ENCODE measurements at places on chromosomes 5 and 9.

DNA sequence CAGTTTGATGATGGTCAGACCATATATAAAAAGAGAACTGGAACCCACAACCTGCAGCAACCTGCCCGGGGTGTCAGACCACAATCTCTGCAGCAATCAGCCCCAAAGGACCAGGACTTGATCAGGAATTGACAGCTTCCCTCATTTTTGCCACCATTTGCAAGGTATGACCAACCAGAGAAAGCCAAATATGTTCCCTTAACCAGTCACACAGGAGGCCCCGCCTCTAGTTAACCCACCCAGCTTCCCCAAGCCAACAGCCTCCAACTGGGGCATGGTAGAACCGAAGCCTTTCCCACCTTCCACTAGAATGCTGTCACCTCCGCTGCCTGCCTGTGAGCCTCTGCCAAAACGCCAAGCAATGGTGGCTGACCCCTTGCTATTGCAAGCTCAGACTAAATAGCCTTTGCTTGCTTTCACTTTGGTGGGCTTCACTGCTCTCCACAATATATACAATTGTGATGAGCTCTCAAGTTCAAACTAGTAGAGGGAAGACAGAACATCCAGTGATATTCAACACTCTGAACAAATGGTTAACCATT, 86.3 kb downstream of the AK8 start:
- no peak for DNase-seq

GRCh38 chr9:136544548-136544963, 1.3 kb downstream of the NOTCH1 start:
- DNase-seq = no peak

DNA sequence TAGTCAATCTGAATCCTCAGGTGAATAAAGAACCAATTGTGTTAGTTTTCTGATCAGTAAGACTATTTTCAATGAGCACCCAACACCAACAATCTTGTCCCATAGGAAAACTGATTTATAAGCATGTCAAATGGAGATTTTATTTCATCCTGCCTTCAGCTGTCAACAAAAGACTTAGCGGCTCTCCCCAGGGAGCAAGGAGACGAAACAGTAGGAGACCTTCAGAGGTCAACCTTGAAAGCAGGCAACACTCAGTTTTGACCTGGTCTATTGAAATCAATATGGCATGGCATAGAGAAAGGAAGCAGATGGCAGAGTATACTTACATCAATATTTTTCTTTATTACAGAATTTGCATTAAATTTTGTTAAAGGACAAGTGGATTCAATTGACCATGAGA, 34.1 kb downstream of the ZNF622 start:
- no peak for DNase-seq

- no peak for DNase-seq
Observed at GRCh38 chr5:146089287-146089686, 16.1 kb downstream of the PLAC8L1 start.

GRCh38 chr5:140162275-140162674, 12.7 kb upstream of the CYSTM1 start:
- DNase-seq = no peak

GRCh38 chr5:102826629-102827028, 71.5 kb downstream of the PAM start:
- no peak for DNase-seq

- no peak for DNase-seq
Observed at GRCh38 chr5:125717209-125717608, 706.0 kb upstream of the GRAMD2B start.

DNA sequence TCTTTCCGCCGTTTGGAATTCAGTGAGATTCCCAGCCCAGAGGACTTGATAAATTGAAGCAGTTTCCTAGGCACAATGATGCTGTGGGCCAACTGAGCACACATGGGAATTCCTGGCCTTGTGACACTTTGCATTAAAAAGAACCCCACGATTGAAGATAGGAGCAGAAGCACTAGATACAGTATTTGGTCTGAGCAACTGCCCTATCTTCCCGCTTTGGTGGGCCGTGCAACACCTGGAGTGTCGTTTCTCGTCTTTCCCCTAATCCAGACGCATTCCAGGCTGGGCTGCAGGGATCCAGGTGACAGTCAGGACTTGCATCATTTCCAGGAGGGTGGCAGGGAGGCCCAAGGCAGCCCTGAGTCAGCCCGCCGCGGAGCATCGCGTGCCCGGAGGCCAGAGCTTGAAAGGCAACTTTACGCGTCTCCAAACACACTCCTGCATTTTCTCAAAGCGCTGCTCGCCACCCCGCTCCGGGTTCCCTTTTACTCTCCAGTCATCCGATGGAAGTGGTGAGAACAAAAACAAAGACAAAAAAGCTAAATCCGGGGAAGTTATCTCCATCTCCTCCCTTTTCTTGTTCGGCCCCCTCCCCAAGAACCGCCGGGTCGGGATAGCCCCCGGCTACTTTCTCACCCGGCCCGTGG, 753 bp upstream of the STC2 start:
- peak; percentile 71 for DNase-seq

DNA sequence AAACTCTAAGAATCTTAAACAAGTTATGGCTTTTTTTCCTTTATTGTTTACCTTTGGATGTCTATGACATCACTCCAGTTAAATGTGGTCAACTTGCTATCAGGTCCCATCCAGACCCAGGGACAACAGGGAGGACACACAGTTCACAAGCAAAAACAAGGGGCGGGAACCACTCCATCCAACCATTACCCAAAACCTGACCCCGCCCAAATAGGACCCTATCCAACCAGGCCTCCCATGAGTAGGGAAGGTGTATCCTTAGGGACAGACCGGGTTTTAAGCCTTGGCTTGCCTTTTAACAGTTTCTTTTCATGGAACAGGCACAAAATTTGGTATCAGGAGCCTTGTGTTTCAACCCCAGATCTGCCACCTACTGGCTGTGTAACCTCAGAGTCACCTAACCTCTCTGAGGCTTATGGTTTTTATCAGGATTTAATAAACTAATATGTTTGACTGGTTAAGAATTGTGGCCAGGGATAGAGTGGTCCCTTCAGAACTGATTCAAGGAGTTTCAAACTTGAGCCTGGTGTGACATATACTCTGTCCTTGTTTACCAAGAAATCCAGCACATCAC, 127.7 kb upstream of the RAD23B start:
- DNase-seq = no peak

DNA sequence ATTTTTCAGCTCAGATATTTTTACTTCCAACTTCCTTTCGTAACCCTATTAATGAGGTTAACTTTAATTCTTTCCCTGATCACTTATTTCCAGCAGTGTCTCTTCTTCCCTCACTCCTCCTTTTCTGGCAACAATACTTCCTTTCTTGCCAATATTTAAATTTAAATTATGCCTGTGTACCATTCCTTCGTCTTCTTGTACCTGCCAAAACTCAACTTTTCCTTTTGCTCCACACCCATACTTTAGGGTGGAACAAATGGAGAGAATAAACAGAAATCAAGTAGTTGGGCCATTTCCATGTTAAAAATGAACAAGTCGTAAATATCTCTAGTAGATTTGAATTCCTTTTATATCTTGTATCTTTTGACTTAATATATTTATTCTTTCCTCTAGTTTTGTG, 66.0 kb downstream of the FER start:
- DNase-seq = no peak

- no peak for DNase-seq
Observed at GRCh38 chr5:78534905-78535200, 113.7 kb downstream of the LHFPL2 start.

DNA sequence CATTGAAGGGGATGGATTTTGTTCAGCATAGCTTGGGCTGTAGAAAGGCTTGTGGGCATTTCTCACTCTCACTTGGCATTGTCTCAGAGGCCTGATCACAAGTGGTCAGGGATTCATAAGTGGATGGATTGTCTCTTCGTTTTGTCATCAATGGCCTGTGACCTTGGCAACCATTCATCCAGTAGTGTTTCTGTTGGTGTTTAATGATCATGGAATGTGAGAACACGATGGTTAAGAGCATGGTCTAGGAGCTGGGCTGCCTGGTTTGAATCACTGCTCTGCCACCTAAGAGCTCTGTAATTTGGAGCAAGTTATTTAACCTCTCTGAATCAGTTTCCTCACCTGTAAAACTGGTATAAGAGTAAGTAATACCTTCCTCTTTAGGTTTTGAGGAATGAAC, 430.1 kb upstream of the MEF2C start:
- DNase-seq = no peak

DNA sequence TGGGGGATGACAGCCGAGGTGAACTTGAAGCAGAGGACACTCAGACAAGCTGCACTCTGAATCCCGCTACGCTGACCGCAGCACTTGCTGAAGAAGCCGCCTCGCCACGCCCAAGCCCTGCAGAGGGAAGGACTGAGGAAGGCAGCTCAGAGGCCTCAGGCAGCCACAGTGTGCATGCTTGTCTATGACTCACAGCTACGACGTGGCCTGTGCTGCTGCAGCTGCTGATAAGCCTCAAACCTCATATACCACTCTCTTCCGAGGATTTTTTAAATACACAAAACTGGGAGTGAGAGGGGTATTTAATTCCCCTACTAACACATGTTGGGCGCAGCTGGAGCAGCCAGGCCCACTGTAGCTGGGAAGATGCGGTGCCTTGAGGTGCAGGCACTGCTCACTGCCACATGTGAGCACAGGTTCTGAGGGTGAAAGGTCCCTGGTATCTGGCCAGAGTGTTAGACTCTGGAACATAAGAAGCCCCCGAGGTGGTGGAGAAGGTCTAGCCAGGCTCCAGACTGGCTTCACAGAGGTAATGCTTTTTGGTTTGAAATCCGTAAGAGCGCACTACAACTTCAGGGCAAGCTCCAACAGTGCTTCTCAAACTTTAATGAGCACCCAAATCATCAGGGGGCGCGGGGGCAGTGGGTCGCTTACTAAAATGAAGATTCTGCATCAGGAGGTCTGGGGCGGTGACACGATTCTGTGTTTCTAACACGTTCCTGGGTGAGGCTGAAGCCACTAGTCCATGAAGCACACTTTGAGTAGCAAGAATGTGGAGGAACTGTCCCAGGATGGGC, 196.8 kb downstream of the AUH start:
- DNase-seq = peak; percentile 68

DNA sequence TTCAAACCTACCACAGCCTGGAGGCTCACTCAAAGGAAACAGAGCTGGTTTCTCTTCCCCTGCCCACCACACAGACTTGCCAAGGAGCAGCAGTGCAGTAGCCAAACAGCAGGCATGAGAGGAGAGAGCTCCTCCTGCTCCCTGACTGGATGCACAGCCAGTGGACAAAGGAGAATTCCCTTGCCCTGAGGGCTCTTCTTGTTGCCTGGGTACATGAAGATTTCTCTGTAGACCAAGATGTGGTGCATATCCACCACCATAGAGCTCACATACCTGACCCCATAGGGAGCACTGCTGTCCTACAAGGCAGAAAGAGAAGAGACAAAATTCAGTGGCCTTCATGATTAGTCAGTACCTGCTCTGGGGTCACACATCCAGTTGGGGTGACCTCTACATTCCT, 56.3 kb upstream of the SPATA31E1 start:
- no peak for DNase-seq

GRCh38 chr5:178241231-178241663, 8.6 kb upstream of the PHYKPL start:
- no peak for DNase-seq

GRCh38 chr9:130912932-130913598, 16.5 kb upstream of the QRFP start:
- no peak for DNase-seq

DNA sequence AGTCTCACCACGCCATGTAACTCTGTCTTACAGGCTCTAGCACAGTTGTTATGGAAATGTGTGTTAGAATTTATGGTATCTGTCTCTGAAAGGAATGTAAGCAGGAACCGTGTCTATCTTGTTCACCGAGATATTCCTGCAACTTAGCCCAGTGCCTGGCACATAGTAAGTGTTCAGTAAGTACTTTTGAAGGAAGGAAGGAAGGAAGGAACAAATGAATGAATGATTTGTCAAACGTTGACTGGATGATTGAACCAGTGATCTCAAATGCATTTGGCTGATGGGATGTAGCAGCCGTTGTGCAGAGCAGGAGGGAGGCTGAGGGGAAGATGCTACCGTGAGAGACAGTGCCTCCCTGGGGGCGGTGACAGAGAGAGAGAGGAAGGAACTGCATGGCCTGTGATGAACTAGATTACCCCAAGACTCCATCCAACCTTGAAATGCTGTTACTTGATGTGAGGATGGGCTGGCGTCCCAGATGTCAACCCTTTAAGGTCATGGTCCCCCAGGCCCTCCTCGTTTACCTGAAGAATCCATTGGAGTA, 47.5 kb upstream of the PPARGC1B start:
- DNase-seq = no peak

GRCh38 chr5:123266365-123266764, 156.8 kb downstream of the CEP120 start:
- no peak for DNase-seq

GRCh38 chr9:32644698-32645097, 9.2 kb upstream of the TAF1L start:
- no peak for DNase-seq

GRCh38 chr5:81782811-81783210, 31.9 kb upstream of the SSBP2 start:
- DNase-seq = no peak

- no peak for DNase-seq
Observed at GRCh38 chr5:149550594-149551226, 529 bp downstream of the CSNK1A1 start.

GRCh38 chr9:93023521-93023815, 35.0 kb upstream of the SUSD3 start:
- no peak for DNase-seq

GRCh38 chr5:77139001-77139400, 51.9 kb upstream of the ZBED3 start:
- DNase-seq = no peak

GRCh38 chr5:154801083-154801482, 45.9 kb downstream of the LARP1 start:
- no peak for DNase-seq

- DNase-seq = no peak
Observed at GRCh38 chr5:154766558-154767281, 11.5 kb downstream of the LARP1 start.

- DNase-seq = peak; percentile 48
Observed at GRCh38 chr5:131164191-131165118, 601 bp downstream of the HINT1 start.

DNA sequence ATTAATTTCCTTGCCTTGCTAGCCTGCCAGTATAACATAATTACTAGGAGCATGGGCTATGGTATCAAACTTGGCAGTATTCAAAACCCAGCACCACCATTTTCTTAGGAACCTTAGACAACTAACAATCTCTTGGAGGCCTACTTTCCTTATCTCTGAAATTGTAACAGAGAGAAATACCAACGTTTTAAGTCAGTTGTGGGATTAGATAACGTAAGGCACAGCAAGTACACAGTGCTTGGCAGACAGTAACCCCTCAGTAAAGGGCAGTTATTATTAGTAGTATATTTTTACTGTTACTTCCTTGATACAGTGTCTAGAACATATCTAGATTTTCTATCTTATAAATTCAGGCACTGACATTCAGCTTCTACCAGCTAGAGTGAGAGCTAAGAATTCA, 309.6 kb downstream of the ACTL7B start:
- no peak for DNase-seq

GRCh38 chr5:159059722-159060121, 40.0 kb downstream of the EBF1 start:
- DNase-seq = no peak

DNA sequence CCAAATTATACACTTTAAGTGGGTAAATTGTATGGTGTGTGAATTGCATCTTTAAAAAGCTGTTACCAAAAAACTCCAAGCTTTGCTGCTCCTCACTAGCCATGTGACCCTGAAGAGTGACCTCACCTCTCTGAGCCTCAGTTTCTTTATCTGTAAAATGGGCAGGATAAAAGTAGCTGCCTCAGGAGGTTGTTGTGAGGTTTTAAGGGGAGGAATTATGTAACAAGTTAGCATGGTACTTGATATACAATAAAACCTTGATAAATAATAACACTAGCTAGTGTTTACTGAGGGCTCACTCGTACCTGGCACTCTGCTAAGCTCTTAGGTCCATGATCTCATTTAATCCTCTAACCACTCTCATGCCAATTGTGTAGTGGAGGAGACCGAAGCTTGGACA, 19.0 kb upstream of the PHF19 start:
- no peak for DNase-seq

Measured in HuH-7.5 (cell line).